ENCODE measurements at places on chromosomes 13 and 19.

DNA sequence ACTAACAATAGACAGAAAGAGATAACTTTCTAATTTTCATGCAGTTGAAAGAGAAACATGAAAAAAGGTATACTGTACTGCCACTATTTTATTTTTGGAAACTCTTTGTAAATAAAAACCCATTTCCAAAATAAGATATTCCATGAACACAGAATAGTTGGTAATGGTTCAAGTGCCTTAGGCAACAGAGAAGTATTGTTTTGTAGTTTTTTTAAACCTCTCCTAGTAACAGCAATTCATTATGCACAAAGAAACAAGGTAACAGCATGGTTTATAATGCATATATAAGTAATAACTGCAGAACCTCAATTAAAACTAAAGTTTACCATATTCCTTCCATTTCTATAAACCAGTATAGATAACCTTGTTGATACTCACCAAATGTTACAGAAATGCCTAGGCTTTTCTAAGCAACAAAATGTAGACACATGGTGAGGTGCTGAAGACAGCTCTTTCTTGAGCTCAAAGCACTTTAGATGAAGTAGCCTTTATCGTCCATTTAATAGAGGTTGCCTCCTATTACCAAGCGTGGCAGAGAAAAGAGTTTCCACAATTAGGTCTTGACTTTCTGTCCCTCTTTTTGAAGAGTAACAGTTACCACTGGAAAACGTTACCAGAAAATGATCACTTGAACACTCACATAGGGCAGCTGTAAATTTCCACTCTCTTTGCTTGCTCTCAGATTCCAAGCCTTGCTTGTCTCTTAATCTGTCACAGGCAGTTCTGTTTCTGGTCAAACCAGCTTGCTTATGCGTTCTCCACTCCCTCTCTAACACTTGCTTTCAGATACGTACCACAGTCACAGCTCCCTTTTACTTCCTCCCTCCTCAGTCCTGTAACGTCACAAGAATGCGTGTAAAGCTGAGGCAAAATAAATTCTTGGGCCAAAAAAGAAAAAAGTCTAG is 42.9 kb downstream of the CAB39L start:
- no peak for DNase-seq

DNA sequence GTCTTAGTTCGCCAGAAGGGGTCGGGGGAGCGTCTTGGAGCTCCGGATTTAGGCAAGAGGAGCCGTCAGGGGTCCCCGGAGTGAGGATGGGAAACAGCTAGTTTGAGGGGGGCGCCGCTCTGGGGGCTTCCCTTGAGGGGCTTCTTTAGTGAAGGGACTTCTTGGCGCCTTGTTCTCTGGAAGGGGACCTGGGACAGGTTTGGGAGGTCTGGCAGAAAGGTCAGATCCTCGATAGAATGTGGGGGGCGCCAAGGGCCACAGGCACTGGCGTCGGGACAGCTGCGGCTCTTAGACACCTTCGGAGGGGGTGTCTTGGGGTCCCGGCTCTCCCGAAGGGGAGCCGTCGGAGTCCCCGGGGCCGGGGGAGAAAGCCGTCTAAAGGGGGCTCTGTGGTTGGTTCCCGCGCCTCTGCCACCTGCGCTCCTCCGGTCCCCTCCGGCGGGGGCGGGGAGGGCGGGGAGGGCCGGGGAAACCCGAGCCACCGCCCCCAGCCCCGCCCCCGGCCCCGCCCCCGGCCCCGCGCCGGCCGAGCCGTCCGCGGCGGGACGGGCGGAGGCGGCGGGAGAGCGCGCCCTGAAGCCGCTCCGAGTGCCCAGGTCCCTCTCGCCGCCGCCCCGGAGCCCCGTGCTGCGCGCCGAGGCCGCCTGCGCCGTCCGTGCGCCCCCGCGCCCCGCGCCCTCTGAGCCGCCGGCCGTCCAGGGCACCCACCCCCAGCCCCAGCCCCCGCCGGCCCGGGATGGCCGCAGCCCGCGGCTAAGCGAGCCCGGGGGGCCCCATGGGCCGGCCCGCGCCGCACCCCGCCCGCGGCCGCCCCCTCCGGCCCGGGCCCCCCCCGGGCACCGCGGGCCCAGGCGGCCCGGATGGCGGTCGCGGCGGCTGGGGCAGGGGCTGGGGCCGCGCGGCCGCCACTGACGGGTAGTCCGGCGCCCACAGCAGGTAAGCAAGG is at the start of gene NRTN:
TSS of gene NRTN (plus strand) at position 552 of the 946 bp plus-strand sequence. CDS start 19,099 bp downstream, outside the sequence.
- DNase-seq: no peak

GRCh38 chr13:54016542-54016941 is 987.9 kb downstream of the OLFM4 start:
- no peak for DNase-seq

- DNase-seq: no peak
Measured at GRCh38 chr13:47478985-47479384, 522.1 kb downstream of the SUCLA2 start.

GRCh38 chr19:50275577-50276368 is 53.4 kb downstream of the KCNC3 start:
- no peak for DNase-seq

Data from NCI-H1436 treated with DMSO at 0.1 percent for 48 hours (cell line).